ENCODE measurements at places on chromosomes 12 and 14. TPM values are rescaled to one million over a fixed set of nuclear protein-coding genes. Genes with fewer than 3 reads are reported as not detected.

The ATXN3 gene
- 17.6 TPM for total RNA-seq

DNA sequence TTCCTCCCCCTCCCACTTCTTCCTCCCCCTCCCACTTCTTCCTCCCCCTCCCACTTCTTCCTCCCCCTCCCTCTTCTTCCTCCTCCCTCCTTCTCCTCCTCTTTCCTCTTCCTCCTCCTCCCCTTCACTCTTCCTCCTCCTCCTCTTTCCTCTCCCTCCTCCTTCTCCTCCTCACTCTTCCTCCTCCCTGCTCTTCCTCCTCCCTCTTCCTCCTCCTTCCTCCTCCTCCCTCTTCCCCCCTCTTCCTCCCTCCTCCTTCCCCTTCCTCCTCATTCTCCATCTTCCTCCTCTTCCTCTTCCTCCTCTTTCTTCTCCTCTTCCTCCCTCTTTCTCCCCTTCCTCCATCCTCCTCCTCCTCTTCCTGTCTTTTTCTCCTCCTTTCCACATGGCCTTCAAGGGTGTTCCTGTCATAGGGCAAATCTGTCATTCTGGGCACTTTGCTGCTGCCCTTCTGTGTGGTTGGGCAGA, 111.4 kb downstream of the PHETA1 start:
- DNase-seq, result no peak

The MYO1H gene
- total RNA-seq, result not detected

GRCh38 chr14:23579739-23580138, 1.1 kb upstream of the JPH4 start:
- peak; percentile 10 for DNase-seq

DNA sequence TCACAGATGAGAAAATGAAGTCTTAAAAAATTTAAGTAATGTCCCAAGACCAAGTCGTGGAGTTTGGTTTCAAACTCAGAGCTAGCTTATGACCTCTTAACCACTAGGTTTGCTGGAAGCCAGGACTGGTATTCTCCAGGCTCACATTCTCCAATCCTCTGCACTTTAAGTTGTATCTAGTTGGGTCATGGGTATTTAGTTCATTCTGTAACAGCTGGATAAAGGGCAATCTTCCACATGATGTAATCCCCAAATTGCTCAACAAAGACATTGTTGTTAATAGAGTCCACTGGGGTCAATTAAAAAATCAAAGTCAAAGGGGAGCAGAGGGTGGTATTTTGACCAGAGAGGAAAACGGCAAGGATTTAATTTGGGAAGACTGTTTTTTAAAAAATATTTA, 17.8 kb upstream of the GAS2L3 start:
- no peak for DNase-seq

All from cardiac septum (tissue), 1 donor.